CD4-positive, alpha-beta T cell treated with Interferon alpha-2 for 1 hour (primary cell): ENCODE measurements at places on chromosomes 3 and 15.

- DNase-seq, result no peak
Measured at GRCh38 chr3:136586580-136586979, 165.6 kb downstream of the STAG1 start.

DNA sequence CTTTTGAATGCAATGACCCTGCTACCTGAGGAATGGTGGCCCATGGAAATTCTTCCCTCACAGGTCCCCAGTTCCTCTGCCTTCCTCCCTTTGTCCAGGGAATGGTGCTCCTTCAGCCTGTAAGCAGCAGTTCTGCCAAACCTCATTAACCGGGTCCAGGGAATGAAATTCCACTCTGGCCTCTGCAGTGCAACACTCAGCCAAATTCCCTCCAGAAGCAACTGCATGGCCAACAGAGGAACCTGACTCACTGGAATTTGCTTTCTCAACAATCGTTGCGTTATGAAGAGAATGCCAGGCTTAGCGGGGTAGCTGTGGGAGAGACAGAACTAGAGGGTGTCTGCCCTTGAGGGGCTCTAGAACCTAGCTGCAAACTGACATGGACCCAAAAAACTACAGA is 449.4 kb upstream of the PROK2 start:
- DNase-seq, result no peak

GRCh38 chr3:158882445-158882844 is 80.6 kb downstream of the MFSD1 start:
- no peak for DNase-seq

DNA sequence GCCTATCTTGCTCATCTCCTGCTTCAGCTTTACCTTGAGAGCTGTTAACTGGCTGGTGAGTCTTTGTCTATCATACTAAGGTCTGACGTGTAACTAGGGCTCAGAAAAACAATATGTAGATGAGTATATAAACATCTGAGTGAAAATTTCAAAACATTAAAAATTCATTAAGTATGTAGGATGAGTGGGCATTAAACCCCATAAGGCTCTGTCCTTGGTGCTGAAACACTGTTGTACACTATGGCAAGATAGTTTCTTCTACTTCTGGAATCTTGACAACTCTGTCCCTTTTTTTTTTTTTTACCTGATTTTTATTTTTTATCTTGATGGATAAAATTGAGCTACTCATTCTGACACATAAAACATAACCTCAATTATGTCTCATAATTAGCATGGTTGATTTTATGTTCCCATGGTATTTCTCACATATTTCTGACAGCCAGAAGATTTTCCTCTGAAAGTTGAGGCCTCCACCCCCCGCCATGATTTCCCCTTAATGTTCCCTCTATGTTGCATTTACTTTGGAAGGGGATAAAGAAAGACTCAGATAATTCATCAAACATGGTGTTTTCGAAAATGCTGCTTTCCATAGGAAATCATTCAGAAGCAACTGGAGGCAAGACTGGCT is 54.3 kb downstream of the DGKG start:
- no peak for DNase-seq

DNA sequence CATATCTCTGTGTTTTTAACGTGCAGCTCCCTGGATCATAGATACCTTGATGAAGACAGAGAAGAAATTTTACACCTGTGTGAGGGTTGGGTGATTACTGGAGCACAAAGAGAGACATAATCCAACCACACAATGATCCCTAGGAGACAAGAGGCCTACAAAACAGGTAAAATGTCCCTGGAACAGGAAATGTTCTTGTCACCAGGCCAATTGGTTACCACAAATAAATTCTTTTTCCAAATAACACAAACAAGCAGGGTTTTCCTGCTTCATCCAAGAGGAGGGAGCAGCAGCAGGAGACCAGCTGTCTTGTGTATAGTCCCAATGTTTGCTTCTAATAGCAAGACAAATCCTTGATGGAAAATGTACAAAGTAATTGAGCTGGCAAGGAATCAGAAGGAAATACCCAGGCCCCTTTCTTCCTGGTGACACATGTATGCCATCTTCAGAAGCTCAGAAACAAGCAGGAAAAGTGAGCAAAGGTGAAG is 1.4 kb downstream of the MGLL start:
- no peak for DNase-seq

- no peak for DNase-seq
Measured at GRCh38 chr3:11624704-11625375, 18.9 kb downstream of the VGLL4 start.

- DNase-seq, result peak; percentile 92
Measured at GRCh38 chr3:4980229-4981203, 1.3 kb downstream of the BHLHE40 start.

GRCh38 chr3:132090921-132091320 is 56.1 kb upstream of the CPNE4 start:
- DNase-seq, result no peak

DNA sequence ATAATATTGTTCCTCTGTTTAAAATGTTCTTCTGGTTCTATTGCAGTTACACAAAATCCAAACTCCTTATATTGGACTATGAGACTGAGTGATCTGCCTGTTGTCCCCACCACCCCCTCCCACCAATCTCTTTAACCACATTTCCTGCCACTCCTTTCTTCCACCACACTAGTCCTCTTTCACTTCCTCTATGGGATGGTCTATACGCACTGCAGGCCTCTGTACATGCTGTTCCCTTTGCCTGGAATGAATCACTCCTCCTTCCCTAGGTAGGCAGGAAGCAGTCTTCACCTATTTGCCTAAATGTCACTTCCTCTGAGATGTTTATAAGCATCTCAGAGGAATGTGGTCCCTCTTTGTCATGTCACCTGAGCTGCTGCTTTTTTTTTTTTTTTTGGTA is 4.0 kb downstream of the MAP2K1 start:
- DNase-seq, result peak; percentile 42

DNA sequence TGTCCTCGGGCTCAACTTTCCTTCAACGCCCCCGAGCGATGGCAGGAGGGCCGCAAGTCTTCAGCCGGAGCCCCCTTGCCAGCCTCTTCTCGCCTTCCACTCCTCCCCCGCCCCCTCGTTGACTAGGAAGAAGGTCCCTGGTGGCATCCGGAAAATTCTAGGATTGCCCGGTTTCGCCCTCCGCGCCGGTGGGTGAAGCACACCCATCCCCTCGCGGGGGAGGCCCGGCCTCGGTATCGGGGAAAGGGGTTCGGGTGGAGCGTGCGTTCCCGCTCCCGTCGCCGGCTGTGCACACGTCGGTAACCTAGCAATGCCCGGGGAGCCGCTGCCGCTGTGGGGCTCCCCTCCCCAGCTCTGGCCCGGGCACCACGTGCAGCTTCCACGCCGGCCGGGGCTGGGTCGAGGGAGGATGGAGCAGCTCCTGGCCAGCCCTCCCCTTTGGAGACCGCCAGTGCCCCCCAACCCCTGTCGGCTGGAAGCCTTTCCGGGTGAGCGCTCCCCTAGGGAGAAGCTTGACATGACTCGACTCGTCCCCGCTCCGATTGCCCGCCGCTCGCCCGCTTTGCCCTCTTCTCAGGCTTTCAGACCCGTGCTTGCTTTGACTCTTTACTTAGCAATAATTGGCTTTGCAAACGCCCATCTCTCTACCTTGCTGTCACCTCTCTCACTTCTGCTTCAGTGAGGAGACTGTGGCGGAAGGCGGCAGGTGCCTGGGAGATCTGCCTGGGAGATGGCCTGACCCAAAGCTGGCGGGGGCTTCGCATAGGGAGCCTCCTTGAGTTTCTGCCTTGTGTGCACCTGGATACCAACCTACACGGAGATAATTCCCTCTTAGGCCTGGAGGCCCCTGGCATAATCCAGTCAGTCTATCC is 1.3 kb downstream of the CACNA1D start:
- no peak for DNase-seq

DNA sequence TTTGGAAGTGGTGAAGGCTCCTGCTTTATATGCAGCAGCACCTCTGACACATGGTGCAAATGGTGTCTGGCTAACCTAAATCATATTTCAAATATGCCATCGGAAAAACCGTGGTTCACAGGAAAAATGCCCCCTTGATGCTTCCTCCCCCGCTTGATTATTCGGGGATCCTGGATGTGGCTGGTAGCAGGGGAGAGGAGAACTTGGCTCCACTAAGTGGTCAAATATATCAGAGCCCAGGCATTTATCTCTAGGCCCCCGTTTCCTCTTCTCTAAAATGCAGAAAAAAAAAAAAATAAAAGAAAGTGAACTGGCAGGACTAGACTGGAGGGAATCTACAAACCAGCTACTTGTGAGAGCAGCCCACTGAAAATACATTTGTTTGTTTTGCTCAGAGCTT is 18.2 kb upstream of the ATP2B2 start:
- no peak for DNase-seq

GRCh38 chr3:171286580-171287249 is 173.5 kb downstream of the TNIK start:
- peak; percentile 58 for DNase-seq

DNA sequence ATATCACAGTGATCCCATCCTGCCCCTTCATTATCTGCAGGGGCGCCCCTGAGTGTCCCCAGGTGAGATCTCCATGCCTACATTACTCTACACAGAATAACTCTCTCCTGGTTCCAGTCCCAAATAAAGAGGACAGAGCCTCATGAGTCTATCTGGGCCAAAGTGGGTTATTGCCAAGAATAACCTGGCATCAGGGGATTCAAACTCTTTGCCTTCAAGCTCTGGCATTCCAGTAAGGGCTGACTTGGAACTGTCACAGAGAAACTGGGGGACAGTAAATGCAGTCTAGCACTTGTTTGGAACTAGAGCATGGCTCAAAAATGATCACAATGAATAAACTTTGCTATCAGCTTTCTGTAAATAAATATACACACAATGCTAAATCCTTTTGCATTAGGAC is 30.3 kb downstream of the GJD2 start:
- DNase-seq, result no peak

DNA sequence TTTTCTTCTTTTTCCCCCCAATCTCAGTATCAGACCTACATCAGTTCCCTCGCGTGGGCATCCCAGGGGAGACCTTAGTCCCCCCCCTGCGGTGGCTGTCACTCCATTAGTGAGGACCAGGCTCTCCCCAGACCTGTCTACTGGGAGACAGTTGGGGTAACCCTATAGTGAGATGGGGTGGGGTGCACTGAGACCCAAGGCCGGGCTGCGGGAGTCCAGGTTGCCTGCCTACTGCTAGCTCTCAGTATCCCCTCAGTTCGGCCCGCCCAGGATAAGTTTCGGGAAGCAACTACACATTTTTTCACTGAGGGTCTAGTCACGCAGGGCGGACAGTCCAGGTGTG is 671 bp upstream of the DCUN1D1 start:
- DNase-seq, result no peak

DNA sequence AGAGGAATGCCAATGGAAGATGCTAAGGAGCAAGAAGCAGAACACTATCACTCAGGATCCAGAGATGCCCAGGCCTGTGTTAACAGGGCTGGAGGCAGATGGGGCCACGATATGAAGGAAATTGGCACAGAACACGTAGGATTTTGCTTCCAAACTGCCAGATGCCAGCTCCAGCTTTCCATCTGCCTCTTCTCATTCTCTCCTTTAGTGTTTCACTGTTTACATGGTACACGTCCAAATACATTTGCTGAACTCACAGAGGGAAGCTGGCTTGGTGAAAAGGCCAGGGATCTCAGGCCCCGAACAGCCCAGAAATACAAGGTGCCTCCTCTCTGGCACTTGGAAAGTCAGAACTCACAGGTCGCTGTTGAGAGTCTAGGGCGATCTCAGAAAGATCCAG is 187.0 kb downstream of the NTRK3 start:
- DNase-seq, result no peak

GRCh38 chr15:59885832-59886231 is 118.3 kb upstream of the FOXB1 start:
- DNase-seq, result no peak

- no peak for DNase-seq
Measured at GRCh38 chr3:135865085-135865484, 100.4 kb upstream of the PPP2R3A start.

DNA sequence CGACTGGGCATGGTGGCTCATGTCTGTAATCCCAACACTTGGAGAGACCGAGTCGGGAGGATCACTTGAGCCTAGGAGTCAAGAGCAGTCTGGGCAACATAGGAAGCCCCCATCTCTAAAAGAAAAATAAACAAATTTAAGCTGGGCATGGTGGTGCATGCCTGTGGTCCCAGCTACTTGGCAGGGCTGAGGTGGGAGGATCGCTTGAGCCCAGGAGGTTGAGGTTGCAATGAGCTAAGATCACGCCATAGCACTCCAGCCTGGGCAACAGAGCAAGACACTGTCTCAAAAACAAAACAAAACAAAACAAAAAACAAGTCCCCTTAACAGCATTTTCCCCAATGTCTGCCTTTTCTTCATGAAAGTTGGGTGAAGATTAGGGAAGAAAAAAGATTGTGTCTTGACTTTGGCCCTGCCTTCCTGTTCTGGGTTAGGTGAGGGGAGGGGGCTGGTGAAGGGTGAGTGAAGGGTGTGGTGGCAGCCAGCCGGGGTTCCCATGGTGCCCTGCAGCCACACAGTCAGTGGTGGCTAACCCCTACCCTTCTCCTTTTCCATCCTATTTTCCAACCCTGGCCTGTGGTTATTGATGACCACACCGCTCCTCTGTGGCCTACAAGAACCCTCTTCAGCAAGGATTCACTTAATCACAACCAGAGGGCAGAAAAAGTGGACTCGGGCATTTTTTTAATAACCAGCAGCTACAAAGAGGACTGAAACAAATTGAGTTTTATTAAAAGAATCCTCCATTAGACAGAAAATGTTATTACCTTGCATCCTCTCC is 28.4 kb upstream of the SMAD3 start:
- DNase-seq, result no peak

- no peak for DNase-seq
Measured at GRCh38 chr3:124137216-124137615, 145.3 kb upstream of the ROPN1 start.

DNA sequence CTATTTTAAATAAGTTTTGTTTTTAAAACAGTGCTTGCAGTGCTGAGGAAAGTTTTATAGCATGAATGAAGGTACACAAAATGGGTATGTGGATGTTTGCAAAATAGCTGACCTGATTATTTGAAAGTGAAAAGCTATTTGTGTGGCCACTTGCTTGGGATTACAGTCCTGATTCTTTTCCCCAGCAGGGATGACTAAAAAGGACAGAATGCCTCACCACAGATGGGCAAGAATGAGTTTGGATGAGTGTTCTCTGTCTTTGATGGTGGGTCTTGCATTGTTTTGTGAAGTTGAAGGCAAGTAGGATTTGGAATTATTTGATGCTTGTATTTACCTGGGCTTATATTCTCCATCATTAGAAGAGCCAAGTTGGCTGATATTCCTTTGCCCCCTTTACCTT is 48.8 kb upstream of the MEIS2 start:
- no peak for DNase-seq

DNA sequence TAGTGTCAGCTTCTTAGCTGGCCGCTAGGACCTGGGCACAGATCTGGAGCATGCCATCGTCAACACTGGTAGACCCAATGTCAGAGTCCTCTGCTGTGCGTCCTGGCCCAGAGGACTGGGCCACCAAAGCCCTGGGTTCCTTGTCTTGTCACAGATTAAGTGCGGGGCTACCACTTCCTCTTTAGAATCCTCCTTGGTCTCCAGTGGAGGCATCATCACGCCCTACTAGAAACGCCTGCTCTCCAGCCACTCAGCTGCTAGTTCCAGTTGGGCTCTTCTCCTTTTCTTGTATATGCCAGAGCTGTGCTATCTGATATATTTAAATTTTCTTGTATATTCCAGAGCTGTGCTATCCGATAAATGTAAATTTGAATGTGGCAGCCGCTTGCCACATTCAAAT is 11.2 kb downstream of the PPCDC start:
- peak; percentile 10 for DNase-seq
